ENCODE measurements at places on chromosomes 2 and 18.

- no peak for DNase-seq
Measured at GRCh38 chr2:129925381-129925780, 54.1 kb upstream of the RAB6C start.

DNA sequence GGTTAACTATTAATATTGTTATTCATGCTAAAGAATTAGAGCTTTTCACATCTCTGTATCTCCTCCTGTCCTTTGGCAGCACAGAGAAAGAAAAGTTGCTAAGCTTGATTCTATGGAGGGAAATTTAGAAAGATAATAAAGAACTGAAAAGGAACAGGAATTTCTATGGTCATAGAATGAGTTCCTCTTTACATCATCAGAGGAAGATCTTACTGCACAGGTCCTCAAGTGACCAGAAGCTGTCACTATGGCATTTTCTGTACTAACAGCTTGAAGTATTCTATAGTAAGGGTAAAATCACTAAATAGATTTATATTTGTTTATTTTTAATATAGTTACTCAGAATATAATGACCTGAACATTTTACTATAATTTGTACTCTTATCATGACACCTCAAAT, 6.0 kb upstream of the PRKD3 start:
- no peak for DNase-seq

DNA sequence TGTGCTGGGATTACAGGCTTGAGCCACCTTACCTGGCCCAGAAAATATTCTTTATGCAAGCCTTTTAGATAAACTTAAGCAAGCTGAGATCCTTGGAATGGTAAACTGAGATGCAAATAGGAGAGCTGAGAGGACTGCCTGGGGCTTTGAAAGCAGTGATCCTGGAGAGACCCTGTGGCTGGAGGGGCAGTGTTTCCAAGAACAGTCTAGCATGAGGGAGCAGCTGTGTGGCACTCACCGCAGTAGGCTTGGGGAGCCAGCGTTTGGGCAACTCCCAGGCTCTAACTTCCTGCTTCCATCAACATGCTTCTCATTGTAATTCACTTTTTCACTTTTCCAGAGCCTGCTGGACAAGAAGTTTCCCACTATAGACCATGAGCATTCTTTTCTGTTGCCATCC, 144.1 kb upstream of the CELF4 start:
- DNase-seq: no peak

- no peak for DNase-seq
Measured at GRCh38 chr2:143026411-143027054, 102.7 kb upstream of the ARHGAP15 start.

DNA sequence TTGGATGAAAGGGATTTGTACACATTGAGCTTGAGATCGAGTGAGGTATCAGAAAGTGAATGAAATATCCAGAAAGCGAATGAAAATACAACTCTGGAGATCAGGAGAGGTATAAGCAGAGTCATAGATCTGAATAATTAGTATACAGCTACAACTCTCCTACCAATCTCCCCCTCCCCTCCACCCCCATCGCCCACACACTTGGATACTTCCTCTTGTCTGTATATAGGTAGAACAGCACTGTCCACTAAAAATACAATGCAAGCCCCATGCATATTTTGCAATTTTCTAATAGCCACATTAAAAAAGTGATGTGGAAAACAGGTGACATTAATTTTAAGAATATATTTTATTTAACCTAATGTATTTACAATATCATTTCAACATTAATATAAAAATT, 23.7 kb upstream of the WIPF1 start:
- no peak for DNase-seq

DNA sequence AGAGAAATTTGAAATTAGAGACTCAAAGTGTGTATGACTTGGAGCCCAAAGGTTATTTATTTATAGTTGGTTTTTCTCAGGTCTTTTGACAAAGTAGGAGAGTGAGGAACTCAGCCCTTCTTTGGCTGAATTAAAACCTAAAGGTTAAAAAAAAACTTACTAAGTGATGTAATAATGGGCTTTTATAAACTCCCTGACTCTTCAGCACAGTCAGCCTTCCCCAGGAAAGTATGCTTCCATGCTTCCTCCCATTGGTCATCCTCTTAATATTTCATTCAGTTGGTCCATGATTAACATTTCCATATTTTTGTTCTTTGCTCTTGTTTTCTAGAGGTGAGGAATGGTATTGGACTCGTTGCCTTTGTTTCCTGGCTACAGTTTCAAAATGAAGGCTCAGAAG, 7.2 kb downstream of the ARPC2 start:
- no peak for DNase-seq

- DNase-seq: no peak
Measured at GRCh38 chr2:253202-253638, 10.6 kb downstream of the SH3YL1 start.

- DNase-seq: no peak
Measured at GRCh38 chr2:77521548-77521891, 656 bp downstream of the LRRTM4 start.
